Activated T-helper 1 cell treated with Interleukin-2 at 50 U/mL for 16 hours (primary cell): ENCODE measurements at places on chromosomes 5 and 9.

- DNase-seq = no peak
Observed at GRCh38 chr5:135269199-135269598, 129.8 kb downstream of the MACROH2A1 start.

DNA sequence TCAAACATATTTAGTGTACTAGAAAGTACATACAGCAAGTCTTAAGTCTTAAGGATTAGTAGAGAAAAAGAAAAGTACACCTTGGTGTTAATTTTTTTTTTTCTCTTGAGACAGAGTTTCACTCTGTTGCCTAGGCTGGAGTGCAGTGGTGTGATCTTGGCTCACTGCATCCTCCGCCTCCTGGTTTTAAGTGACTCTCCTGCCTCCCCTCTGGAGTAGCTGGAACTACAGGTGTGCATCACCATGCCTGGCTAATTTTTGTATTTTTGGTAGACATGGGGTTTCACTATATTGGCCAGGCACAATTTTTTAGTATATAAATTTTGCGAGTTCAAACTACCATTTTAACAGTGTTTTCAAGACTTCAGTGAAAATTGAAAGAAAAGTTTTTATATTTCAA is 1941.1 kb upstream of the CDH6 start:
- DNase-seq = no peak

DNA sequence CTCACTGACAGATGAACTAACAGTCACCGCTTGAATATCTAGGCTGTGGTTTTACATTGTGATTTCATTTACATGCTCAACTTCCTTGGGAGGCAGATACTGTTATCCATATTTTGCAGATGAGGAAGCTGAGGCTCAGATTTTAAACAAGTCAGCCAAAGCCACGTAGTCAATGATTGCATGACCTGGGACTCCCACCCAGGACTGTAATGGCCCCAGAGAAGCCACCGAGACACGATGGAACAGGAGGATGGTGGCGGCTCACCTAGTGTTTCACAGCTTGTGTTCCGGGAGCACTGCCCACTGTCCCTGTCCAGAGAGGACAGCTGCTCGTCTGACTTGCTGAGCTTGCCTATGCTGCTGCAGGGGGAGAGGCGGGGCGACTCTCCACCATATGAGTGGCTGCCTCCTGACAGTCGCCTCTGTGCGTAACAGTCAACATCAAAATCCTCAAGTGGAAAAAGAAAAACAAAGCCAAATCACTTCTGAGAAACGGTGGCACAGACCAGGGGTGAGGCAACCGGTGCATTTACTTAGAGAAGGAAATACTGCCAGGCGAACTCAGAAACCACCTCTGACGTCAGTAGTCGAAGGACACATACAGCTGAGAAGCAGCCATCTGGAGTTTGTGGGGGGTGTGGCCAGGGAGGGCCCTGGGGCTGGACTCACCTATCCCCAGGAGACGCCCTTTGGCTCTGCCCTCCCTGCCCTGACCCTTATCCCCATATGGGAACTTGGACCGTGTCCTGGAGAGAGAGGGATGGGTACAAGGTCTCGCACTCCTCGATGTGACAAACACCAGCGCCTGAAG is 82.5 kb downstream of the PRRT1B start:
- peak; percentile 37 for DNase-seq

GRCh38 chr5:96595300-96596090 is 66.7 kb upstream of the CAST start:
- no peak for DNase-seq

GRCh38 chr5:142670804-142671203 is 15.1 kb downstream of the FGF1 start:
- DNase-seq = no peak

DNA sequence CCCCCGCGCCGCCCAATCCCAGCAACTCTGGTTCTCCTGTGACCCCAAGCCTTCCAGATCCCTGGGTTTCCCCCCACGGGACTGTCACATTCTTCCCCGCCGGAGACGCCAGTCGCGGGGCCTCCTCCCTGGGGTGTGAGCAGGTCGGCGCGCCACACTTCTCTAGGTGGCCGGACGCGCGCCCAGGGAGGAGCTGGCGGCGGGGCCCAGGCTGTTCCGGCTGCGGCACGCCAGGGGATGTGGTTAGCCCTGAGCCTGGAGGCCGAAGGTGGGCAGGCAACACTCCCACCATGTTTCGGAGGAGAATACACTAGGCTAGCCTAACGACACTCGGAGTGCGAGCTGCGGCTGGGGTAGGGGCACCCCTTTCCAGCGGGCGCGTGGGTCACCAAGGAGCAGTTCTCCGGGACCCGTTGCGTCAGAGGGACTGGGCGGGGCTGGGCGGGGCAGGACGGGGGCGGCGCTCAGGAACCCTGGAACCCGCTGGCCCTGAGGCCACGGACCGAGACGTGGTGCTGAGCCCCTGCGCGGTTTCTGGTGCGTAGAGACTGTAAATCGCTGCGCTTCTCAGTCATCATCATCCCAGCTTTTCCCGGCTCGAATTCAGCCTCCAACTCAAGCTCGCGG is at the start of gene SLC27A6:
Gene SLC27A6 (plus strand): TSS at position 478 of the 627 bp plus-strand sequence. CDS start 650 bp downstream, outside the sequence.
- DNase-seq = no peak

DNA sequence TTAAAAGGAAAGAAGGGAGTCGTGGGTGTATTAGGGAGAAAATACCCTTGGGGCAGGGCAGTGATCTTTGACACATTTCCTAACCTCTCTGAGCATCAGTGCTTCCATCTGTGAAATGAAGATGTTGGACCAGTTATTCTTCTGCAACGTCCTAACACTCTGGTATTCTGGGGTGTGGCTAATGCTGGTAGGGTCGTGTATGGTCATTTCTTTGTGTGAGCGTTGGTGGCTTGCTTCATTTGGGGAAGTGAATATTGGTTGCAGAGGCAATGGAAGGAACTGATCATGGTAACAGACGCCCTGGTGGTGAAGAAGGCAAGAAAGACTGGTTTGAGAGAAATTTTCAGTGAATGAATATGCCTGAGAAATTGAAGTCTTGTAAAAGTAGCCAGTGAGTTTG is 67.9 kb upstream of the TTC23L start:
- DNase-seq = no peak

DNA sequence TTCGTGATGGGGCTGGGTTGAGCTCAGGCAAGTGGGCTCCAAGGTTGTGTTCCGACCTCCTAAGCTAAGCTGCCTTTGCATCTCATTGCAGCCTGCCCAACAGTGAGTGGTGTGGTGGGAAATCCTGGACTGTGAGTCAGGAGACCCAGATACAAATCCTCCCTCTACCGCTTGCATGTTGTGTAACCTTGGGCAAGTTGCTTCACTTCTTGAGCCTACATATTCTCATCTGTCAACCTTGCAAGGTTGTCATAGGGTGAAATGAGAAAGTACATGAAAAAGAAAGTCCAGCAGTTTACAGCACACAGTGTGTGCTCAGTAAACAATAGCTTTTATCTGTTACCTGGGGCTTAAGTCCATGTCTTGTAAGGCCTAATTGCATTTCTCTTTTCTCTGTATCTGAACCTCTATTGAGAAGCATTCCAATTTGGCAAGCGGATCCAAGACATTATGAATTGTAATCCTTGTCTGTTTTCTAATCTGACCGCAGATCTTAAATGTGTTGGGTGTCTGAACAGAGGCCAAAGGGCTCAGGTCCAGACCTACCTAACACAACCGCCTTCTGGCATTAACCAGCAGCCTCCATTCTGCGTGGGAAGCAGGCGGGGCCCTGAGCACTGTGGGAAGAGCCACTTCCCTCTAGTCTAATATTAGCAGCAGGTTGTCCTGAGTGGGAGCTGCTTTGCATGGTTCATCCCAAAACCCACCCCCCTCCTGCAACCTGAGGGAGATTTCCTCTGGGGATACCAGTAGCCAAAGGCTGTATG is 1.8 kb upstream of the GALNT12 start:
- DNase-seq = no peak

DNA sequence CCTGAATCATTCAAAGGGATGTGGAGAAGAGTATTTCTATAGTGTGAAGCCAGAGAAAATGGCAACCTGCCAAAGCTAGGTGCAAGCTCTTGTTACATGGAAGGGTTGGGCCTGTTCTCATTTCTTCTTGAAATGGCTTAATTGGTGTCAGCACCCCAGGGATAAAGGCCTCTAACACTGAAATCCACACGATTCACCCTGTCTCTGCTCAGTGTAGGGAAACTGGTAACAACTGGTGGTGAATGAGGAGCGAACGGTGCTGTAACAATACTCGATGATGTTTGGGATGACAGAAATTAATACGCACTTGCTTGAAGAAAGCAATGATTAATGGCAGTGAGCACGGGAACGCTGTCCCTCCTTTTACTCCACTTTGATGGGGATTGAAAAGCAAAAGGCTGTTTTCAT is 16.2 kb downstream of the PBX3 start:
- no peak for DNase-seq

- no peak for DNase-seq
Observed at GRCh38 chr5:10577371-10578292, 13.8 kb downstream of the ANKRD33B start.

DNA sequence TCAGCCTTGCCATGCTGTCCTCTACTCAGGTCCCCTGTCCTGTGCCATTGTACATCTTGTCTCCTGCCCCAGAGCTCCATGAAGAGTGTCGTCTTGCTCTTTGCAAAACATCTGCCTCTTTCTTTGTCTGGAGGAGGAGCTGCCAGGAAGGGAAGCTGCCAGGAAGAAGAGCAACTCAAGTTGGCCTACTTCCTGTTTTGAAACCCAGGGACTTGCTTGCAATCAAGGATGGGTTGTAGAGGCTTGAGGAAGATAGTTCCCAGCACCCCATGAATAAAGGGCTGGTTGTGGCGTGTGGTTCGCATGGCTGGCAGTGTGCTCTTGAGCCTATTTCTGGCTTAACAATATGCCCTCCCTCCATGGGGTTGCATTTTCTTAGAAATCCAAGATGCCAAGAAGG is 53.0 kb upstream of the CPEB4 start:
- no peak for DNase-seq

- no peak for DNase-seq
Observed at GRCh38 chr5:161396171-161396570, 150.4 kb downstream of the GABRB2 start.

DNA sequence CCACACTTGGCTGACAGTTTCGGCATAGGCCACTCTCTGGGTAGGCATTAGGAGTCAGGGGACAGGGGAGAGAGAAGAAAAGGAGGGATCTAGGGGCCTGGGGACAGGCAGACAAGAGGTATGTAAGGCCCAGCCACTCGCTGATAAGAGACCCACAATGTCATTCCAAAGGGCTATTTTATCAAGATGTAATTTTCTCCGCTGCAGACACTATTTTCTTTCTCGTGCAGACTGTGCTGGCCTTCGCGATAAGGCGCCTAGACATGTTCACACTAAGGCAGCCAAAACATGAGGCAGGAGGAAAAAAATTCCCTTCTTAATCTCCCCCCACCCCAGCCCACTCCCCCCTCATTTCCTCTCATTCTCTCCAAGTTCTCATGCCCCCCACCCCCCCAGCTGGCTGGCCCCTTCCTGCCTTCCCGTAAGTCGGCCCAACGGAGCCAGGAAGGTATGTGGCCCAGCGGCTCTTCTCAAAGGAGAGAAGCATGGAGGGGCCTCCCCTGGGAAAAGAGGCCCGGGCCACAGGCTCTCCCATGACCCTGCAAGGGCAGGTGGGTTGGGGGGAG is 44.9 kb upstream of the SYNPO start:
- no peak for DNase-seq

DNA sequence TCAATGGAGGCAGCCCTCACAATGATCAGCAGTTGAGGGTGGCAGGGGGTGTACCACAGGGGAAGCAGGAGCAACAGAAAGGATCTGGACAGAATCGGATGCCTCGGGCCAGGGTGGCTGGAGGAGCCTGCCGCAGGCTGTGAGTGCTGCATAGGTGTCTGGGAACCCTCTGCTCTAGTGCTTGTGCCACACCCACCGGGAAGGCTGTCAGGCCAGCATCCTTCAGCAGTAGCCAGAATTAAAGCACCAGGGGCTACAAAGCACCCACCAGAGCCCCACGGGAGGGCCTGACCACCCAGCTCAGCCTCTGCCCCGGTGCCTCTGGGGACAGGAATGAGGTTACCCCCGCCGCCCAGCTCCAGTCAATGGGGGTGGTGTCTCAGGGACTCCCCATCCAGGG is 49.0 kb downstream of the ARHGEF37 start:
- no peak for DNase-seq

GRCh38 chr9:3495855-3496254 is 29.9 kb downstream of the RFX3 start:
- DNase-seq = no peak

DNA sequence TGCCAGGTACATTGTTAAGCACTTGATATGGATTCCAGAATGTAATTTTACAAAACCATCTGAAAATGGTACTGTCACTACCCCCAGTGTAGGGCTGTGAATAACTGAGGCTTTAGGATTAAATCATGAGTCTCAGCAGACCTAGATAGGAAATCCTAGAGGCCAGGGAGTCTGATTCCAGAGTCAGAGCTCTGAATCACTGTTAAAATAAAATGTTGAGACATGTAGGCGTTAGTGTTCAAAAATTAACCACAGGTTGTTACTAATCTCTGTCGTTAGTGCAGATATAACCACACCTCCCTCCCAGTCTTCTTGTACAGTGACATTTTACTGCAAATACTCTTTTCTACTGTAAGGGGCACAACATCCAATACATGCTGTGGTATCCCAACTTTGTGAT is 1828.8 kb downstream of the MAT2B start:
- DNase-seq = no peak

GRCh38 chr5:53362521-53362941 is 117.9 kb upstream of the FST start:
- no peak for DNase-seq

- no peak for DNase-seq
Observed at GRCh38 chr9:137186385-137186784, 2.0 kb downstream of the ANAPC2 start.

DNA sequence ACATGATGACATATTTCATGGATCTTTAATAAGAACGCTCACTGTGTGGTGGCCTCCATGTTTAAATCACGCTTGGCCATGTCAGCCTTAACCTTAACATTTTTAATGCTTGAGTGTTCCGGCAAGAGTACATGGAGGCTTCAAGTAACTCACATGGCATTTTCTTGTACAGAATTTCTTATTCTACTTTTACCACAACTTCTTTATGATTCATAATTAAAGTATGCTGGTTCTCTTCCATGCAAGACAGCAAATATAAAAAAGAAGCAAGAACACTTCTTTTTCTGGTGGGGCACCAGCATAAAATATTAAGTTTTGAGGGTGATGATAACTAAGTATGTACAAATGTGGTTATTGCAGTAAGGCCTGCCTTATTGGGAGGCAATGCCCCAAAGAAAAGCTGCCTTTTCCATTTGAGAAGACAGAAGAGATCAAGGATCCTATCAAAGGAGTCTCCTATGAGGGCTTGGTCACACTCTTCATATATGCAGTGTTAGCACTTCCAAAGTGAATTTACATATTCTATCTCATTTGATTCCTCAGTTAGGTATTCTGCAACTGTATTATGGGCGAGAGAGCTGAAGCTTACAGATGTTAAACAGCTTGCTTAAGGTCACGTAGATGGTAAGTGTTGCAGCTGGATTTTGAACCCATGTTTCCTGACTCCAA is 382.7 kb upstream of the MEF2C start:
- no peak for DNase-seq

DNA sequence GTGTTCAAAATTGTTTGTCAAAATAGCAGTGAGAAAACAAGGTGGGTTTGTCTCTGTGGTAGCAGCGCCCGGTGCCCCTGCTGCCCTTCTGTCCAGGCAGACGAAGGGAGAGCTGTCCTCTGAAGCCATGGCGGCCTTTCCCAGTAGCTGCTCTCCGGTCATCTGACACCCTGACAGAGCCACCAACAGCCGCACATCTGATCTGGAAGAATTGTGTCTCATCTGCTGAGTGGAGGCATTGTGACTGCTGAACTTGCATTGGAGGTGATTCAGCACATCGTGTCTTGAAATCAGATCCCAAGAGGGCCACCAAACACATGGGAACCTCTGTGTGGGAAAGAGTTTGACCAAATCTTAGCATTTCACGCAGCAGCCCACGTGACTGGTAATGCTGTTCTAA is 337.6 kb upstream of the IRX1 start:
- DNase-seq = no peak
